GM23248 (cell line): ENCODE measurements at places on chromosomes 11 and 22. TPM values are rescaled to one million over a fixed set of nuclear protein-coding genes. Genes with fewer than 3 reads are reported as not detected.

The CCDC34 gene
- 3.9 and 5.7 TPM in 2 replicates for total RNA-seq

- no peak for DNase-seq
Measured at GRCh38 chr11:41042688-41043087, 416.8 kb downstream of the LRRC4C start.

DNA sequence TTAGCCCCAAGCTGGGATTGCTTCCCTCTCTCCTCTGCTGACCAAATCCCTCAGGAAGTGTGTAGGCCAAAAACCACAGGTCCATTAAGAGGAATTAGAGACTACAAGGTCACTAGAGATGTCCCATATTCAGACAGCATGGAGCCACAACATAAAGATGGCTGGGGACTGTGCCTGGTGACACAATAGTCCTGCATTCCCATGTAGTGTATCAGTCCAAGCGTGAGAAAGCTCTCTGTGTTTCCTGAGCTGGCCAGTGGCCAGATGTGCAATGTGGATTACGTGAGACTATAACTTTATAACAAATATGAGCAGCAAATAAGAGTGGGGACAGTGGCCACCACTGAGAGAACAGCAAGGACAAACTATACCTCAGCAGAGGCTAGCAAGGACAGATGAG, 7.6 kb upstream of the MS4A10 start:
- peak; percentile 95 for DNase-seq

GRCh38 chr22:27867085-27867952, 51.7 kb downstream of the PITPNB start:
- peak; percentile 58 for DNase-seq

The MRGPRX2 gene
- total RNA-seq: not detected in 2 replicates
